ENCODE measurements at places on chromosomes 7 and 10. TPM values are rescaled to one million over a fixed set of nuclear protein-coding genes. Genes with fewer than 3 reads are reported as not detected.

The NRG3 gene
- total RNA-seq: not detected

The PSPH gene
- 72.7 TPM for total RNA-seq

The A1CF gene
- total RNA-seq: not detected

The NUTM2E gene
- total RNA-seq: 0.21 TPM

The TWIST1 gene
- 24.7 TPM for total RNA-seq

The ZC3HAV1 gene
- total RNA-seq: 29.7 TPM

DNA sequence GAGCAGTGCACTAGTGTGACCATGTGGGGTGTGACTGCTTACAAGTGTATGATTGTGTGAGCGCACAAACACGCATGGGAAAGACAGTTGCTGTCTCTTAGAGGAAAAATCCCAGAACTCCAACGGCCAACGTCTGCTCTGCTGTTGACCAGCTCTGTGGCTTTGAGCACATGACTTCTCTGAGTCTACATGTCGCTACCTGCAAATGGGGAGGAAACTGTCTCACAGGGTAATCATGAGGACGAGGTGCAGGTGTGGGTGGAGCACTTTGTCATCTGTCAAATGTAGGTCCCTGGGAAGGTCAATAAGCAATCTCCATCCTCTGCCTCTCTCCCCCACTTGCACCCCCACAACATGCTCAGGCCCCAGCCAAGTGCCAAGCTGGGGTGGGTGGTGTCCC lies 31.2 kb upstream of the TLX1 start:
- DNase-seq: no peak

DNA sequence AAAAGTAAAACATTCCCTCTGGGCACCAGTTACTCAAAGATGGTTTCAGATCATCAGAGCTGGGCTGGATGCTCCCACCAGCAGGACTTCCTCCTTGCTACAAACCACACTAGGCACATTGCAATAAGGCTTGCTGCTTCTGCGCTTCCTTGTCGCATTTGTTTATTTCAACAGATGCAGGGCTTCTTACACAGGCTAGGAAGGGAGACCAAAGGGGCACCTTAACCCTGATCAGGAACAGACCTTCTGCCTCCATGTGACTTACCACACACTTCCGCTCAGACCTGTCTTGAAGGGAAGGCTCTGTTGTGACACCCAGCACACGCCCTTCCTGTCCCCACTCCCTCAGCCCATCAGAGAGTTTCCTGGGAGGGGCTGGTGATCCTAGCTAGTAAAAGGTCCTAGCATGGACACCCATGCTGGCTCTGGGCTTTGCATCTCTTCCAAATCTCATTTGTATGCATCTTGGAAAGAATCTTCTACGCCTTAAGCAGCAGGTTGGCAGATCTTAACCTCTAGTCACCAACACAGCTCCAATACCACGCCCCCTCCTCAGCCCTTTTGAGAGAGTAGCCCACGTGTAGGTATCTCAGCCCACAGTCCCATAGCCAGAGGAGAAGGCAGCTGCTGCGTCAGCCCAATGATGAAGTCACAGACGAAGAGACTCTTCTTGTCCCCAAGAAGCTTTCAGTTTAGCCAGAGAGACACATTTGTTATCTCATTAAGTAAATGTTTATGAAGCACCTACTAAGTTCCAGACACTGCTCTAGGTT lies 47.1 kb upstream of the SVIL start:
- DNase-seq: no peak

DNA sequence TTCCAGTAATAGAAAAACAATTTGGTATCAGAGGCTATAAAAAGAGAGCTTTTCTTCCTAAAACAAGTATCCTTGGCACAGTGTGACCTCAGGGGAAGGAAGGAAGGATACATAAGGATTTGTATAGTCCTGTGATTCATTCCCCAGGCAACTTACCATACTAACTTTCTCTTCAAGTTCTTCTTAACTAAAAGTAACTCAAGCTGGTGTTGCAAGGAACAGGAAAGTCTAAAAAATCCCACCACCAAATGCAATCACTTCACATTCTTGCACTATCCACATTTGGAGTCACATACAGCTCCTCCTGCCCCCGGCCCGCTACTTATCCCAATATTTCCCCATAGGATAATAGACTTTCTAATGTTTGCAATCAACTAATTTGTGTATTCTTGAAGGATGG lies 84.8 kb downstream of the PRKAG2 start:
- no peak for DNase-seq

- DNase-seq: no peak
These were observed 52.0 kb upstream of the STEAP1B start for GRCh38 chr7:22551768-22552513.

GRCh38 chr7:71535616-71536015 lies 403.7 kb downstream of the GALNT17 start:
- no peak for DNase-seq

DNA sequence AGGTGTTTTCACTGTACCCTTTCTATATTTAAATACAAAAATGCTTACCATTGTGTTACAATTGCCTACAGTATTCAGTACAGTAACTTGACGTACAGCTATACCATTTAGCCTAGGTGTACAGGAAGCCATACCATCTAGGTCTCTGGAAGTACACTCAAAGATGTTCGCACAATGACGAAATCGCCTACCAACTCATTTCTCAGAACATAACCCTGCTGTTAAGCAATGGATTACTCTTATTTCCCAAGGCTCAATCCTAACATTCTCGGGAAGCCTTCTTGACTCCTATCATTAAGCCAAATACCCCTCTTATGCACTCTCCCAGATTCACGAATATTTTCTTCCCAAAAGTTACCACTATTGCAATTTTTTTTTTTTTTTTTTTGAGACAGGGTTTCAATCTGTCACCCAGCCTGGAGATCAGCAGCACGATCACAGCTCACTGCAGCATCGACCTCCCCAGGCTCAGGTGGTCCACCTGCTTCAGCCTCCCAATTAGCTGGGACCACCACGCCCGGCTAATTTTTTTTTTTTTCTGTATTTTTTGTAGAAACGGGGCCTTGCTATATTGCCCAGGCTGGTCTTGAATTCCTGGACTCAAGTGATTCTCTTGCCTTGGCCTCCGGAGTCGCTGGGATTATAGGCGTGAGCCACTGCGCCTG lies 1.5 kb downstream of the CWF19L1 start:
- no peak for DNase-seq

DNA sequence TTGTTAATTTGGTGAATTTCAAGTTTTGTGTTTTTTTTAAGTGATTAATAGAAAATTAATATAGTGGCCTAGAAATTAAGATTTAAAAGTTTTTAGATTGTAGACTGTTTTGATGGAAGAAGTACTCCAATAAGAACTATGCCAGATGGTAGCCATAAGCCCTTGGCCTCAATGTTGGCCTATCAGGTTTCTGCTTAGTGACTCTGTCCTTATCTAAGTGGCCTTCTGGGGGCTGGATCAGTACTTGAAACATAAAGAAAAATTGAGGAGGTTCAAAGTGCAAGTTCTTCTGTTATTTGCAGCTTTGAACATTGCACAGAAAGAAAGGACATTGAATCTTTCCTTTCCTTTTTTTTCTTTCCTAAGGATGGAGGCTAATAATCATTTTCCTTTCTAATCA lies 9.9 kb downstream of the CCDC126 start:
- no peak for DNase-seq

Data from myocyte (in vitro differentiated cells).